ENCODE measurements at places on chromosomes 1 and 21.

- no peak for DNase-seq
Observed at GRCh38 chr1:205263580-205264190, 35.9 kb downstream of the TMCC2 start.

GRCh38 chr1:232040260-232040659, 413.7 kb downstream of the DISC1 start:
- no peak for DNase-seq

DNA sequence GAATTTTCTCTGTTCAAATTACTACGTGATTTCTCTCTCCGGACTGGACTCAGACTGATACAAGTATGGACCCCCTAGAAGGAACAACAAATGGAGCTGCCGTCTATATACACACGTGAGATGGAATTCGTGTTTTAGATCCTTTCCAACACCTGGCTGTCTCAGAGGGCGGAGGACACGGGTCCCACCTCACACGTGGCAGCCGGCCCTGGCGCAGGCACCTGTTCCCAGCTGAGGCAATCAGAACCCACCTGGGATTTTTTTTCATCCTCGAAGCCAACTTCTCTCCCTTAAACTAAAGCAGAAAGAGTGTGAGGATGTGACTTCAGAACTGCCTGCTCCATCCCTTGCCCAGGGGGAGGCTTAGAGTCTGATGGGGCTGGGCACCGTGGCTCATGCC, 34.1 kb upstream of the SCCPDH start:
- no peak for DNase-seq

DNA sequence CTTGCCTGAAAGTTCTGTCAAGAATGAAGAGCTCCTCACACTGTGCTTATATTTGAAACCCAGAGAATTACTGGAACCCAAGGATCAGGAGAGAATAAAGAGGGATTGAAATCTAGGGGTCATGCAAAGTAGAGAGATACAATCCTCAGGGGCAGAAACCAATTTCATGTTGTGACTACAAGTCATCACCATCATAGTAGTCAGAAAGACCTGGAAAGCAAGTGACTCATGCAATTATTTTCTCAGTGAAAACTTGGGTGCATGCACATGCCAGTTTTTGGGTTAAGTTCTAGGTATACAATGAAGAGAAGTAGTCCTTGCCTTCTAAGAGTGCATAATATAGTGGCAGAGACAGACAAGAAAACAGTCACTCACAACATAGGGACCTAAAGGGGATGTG, 210.0 kb downstream of the ZC3H11B start:
- no peak for DNase-seq

DNA sequence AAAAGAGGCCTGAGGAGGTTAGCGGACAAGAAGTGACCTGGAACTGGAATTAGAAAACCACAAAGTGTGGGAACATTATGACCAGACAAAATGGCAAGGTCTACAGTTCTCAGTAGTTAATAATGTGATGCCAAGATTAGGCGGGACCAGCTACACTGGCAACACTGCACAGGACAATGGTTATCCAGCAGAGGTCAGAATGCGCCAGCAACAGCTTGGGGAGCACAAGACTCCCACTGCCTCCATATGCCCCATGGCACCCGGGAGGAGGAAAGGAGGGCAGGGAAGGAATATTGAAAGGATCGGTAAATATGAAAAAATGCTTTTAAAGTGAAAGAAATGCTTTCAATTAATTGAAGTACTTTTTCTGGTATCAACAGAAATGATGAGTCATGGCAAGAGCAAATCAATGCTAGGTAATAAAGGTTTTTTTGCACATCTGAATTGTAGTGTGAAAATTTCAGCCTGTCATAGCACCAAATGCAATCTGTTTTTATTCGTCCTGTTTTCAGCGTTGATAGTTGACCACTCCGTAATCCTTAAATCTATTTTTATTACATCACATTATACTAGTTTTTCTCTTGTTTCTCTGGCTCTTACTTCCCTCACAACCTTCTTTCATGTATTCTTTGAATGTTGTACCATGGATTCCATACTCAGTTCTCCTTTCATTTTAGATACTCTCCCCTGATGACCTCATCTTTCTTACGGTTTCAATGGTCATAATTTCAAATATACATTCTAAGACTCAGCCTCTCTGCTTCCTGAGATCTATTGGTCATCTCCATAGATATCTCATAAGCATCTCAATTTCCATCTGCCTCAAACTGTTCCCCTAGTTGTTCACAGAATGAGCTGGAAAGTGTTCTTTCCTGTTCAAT, 30.7 kb downstream of the VCAM1 start:
- no peak for DNase-seq

GRCh38 chr1:82446236-82446635, 645.5 kb downstream of the ADGRL2 start:
- DNase-seq: no peak

DNA sequence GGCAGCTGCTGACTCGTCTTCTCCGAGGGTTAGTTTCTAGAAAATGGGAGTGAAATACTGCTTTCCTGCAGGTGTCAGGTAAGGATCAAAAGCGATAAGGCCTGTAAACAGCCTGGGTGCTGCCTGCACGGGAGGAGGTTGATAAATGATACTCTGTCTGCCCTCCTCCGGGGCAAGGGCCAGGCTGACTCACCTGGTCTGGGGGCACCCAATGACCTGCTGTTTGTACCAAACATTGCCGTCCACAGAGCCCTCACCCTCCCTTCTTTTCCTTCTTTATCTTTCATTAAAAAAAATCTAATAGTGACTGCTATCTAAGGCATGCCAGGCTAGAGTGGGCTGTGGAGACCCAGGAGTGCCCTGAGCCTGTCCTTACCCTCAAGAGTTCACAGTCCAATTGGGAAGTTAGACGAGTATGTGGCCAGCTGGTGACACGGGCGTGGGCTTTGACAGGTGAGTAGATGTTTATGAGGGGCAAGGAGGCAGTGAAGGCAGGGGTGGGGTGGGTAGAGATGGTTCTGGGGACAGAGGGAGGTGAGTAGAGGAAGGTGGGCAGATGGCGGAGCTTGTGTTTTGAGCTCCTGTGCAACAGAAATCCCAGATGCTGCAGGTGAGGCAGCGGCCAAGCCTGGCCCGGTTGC, 16.2 kb downstream of the EDN2 start:
- no peak for DNase-seq

- DNase-seq: no peak
Observed at GRCh38 chr1:5983361-5984103, 8.7 kb downstream of the NPHP4 start.

DNA sequence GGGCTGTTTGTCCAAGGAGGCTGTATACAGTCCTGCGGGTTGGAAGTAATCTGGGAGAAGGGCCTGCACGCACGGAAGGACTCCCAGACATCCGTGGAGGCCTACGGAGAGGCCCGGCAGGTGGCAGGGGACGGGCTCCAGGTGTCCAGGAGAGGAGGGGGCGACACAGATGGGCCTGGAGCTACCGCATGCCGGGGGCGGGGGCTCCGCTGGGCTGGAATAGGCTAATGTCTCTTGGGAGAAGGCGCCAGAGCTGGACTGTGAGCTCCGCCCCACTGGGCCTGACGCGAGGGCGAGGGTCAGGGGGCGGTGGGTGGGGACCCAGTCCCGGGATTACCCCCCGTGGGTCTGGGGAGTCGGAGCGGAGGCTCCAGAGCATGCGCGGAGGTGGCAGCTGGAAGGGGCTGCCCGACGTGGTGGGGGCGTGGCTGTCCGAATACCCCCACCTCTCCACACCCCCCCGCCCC, 659 bp downstream of the AGO1 start:
- peak; percentile 32 for DNase-seq

DNA sequence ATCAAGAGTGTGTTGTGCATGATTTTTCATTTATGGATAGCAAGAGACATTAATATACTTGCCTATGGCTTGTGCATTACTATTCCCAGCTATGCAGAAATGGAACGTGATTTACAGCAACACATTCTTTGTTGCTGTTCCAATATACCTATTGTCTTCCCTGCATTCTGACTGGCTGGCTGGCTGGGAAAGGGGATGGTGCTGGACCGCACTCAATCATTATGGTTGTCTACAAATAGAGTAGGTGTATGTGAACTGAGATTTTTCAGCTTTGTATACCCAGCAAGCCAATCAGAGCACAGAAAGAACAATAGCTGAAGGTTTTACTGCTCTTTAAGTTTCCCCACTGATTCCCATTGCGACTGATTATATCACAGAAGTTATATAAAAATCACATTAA, 167.5 kb downstream of the ATG4C start:
- DNase-seq: no peak

DNA sequence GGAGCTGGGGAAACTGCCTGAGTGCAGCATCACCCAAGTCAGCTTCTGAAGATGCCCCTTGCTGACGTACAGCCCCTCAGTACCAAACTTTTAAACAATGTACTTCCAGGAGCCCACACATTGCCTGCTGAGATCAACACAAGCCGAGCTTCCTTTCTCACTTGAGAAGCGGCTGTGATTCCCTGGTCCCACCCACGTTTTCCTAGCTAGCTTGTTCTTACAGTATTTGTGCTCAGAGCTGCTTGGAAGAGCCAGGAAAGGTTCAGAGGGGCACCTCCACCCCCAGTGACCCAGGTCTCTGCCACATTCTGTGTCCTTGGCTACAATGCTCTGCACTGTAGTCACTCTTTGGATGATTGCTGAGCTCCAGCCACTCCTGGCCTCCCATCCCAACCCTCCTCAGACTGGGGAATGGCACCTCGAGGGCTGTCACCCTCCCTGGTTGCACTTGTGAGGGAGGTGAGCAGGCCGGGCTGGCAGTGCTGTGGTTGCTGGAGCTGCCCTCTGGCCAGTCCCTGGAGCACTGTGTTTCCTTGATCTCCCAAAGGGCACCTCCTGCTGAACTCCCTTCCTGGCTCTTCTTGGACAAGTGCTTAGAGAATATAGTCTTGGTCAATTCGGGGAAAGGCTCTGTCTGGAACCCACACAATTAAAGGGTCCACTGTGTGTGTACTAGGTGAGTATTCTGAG, 355.1 kb downstream of the AJAP1 start:
- DNase-seq: no peak

- DNase-seq: no peak
Observed at GRCh38 chr1:235601104-235601503, 48.5 kb downstream of the GNG4 start.

GRCh38 chr1:181485287-181486097, 2.2 kb downstream of the CACNA1E start:
- no peak for DNase-seq

- no peak for DNase-seq
Observed at GRCh38 chr1:7688659-7689058, 82.4 kb upstream of the VAMP3 start.
